ENCODE measurements at places on chromosomes 13 and 19. TPM values are rescaled to one million over a fixed set of nuclear protein-coding genes. Genes with fewer than 3 reads are reported as not detected.

GRCh38 chr19:45824041-45824471 lies 8.9 kb upstream of the RSPH6A start:
- no peak for DNase-seq

DNA sequence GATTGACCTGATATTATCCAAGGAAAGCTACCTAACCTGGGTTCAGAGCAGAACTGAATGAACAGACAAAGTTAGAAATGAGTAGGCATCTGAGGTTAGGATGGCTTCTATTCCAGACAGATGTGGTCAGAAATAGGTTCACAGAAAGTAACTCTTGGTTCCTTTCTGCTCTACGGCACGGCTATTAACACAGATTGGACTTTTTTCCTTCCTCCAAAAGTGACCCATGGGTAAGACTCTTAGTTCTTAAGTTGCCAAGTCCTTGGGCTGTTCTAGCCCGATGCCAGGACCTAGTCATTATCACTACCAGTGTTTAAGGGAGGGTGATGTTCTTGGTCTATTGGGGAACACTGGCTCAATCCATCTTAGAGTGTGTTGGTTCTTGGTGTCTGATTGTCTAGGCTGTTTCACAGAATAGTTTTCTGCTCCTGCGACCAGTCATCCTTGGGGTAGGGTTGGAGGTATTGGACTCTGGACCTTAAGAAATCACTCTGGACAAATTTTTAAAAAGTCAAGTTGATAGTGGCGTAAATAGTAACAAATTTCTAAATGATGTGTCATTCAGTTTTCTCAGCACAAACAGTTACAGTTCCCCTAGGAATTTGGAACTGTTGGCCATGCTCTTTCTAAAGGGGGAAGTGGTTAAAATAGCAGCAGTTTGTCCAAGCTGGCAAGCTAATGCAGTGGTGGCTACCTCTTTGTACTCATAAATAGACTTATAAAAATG lies 60.1 kb upstream of the MYCBP2 start:
- DNase-seq: no peak

DNA sequence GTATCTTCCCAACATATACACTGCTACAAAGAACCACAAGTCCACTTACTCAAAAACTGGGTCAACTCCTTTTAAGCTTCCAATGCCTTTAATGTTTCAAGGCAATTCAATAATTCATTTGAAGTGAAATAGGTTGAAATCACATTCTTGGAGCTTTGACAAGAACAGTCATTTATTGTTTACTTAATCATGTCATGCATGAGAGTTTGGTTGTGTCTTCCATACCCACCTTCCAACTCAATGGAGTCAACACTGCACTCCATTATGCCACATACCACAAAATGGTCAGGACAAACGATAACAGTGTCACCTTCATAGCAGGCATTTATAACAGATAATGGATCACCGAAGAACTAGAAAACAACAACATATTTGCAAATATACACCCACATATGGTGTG lies 506.3 kb downstream of the UQCRFS1 start:
- no peak for DNase-seq

- DNase-seq: no peak
These were observed 33.8 kb upstream of the GTF2F2 start for GRCh38 chr13:45086484-45086883.

- no peak for DNase-seq
These were observed 865 bp upstream of the TNFSF9 start for GRCh38 chr19:6529937-6530385.

GRCh38 chr13:46761866-46762265 lies 35.1 kb downstream of the ESD start:
- DNase-seq: no peak

The IGFL3 gene
- total RNA-seq: not detected

The ZNF682 gene
- total RNA-seq: 4.2 TPM
